ENCODE measurements at places on chromosomes 2 and 18.

DNA sequence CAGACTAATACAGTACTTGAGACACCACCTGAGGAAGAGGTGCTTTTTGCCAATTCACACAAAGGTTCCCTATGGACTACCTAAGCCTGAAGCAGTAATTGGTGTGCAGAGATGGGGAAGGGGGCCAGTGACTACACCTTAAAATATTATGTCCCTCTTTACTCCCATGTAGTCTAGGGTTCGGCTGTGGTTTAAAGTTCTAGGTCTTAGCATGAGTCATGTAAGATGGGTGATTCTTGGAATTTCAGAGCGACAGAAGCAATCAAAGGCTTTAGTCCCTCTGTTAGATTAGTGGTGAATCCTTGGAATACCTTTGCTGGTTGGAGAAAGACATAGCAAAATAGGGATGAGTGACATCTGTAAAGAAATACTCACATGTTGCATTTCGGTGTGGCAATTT lies 14.3 kb upstream of the CCDC85A start:
- no peak for DNase-seq

DNA sequence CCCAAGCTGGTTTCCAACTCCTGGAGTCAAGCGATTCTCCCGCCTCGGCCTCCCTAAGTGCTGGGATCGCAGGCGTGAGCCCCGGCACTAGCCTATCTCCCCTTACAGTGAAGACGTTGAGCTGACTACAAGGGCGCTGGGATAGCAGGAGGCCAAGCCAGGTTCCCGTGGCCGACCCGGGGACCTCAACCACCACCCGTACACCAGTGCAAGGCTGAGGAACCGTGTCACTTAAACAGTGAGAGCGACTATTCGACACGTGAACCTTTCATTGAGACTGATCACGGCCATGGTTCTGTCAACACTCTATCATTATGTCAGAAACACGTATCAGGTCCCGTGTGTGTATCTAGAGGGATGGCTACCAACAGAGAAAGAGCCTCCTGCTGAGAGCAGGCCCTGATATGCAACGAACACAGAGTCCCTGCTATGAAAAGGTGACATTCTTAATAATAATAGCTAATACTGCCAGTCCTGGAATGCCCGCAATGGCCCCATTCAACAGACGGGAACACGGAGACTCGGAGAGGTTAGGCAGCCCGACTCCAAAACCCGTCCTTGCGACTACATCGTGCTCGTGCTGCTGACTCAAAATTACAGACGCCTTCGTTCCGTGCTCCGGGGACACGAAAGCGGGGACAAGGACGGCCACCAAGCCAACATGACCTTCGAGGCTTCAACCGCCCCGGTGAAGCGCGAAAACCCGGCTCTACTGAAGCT lies 833 bp downstream of the AFG3L2 start:
- no peak for DNase-seq

- no peak for DNase-seq
These were observed 47.5 kb upstream of the PXDN start for GRCh38 chr2:1791685-1792435.

DNA sequence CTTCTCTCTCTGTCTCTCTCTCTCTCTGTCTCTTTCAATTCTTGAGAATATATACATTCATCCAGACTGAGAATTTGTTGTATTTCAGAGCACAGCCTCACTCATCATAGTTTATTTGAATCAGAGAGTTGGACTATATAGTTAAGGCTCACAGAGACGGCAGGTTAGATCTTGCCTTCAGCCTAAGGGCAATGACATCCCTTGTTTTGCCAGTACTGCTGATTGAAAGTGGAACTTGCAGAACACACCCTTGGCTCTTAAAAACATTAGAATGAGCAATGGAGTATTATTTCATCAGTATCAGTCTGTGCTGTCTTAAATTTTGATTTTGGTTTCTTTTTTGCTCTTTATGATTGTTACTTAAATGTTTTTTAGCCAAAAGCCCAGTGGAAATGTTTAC lies 62.0 kb upstream of the DSG1 start:
- no peak for DNase-seq

DNA sequence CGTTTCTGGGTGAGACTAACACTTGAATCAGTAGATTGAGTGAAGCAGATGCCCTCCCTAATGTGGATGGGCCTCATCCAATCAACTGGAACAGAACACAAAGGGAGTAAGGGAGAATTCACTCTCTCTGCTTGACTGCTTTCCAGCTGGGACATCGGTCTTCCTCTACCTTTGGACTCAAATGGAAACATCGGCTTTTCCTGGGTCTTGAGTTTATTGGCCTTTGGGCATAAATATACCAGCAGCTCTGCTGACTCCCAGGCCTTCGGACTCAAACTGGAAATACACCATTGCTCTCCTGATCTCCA lies 311.6 kb downstream of the STK39 start:
- no peak for DNase-seq

GRCh38 chr2:165725421-165725820 lies 68.6 kb downstream of the GALNT3 start:
- no peak for DNase-seq

DNA sequence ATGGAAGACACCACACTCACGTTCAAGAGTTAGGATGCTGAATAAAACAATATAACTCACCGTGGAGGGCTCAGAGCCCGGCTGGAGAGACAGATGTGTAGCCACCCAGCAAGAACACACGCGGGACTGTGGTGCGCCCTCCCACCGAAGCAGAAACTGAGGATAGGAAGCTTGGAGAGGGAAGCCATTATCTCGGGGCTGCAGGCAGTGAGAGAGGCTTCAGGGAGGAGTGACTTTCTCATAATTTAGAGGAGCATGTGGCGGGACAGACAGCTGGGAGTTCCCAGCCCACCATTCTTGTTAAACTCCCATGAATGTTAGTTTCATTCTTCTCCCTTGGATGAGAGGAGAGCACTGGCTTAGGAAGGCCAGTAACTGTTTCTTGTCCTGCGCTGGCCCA lies 96.4 kb downstream of the MAPRE2 start:
- DNase-seq = no peak

All from occipital lobe (tissue), 3 donors.